GM23338 (cell line): ENCODE measurements at places on chromosomes 2 and 18. TPM values are rescaled to one million over a fixed set of nuclear protein-coding genes. Genes with fewer than 3 reads are reported as not detected.

Gene HOXD12
- total RNA-seq: not detected in 2 replicates

Gene EDAR
- total RNA-seq: not detected in 2 replicates

DNA sequence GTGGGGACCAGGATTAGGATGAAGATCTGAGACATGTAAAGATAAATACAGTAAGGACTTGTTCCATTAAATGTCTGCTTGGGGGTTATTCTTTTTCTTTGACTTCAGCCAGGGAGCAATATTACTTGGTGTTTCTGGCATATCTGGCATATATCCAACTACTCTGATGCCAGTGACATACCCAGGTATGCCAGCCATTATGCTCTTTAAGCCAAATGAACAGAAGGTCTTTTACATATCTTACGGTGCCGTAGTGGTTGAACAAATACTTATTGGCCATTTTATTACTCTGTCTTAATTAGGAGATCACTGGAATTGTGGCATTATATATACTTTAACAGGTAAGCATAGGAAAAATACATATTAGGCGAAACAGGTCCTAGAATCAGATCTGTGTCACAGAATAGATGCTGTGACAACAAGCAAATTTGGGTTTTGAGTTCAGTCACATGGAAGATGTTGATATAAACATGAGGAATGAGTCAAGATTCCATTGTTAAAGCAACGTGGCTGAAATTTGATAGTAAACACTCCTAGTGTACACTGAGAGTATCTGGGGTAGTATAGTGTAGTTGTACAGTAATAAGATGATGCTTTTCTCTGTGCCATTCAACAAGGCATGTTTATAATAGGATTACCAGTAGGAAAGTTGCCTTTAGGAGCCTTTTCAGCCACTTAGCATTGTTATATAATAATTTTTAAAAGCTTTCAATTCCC, 62.6 kb downstream of the KCTD18 start:
- DNase-seq: no peak

DNA sequence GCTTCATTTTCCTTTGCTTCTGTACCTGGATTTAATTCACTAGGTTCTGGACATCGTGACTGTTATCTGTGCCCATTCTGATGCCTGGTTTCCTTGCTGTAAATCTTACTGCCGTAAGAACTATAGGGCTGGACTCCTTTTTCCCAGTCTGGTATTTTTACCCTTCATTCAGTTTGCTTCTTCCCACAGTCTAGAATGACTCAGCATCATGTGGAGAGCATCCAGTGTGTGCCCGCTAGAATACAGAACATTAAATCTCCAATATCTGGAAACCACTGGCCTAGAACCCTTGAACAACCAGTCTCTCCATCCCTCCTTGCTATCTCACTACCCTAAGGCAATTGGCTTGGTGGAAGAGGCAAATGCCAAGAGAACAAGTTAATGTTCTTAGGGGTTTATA, 1075.4 kb upstream of the ZEB2 start:
- no peak for DNase-seq

- DNase-seq: no peak
Measured at GRCh38 chr2:62340994-62341484, 145.1 kb downstream of the B3GNT2 start.
